Stimulated activated CD4-positive, alpha-beta T cell treated with anti-CD3 and anti-CD28 coated beads, Interleukin-4, amount 100 ng/mL, for 24 hours (primary cell): ENCODE measurements at places on chromosomes 3 and 15.

DNA sequence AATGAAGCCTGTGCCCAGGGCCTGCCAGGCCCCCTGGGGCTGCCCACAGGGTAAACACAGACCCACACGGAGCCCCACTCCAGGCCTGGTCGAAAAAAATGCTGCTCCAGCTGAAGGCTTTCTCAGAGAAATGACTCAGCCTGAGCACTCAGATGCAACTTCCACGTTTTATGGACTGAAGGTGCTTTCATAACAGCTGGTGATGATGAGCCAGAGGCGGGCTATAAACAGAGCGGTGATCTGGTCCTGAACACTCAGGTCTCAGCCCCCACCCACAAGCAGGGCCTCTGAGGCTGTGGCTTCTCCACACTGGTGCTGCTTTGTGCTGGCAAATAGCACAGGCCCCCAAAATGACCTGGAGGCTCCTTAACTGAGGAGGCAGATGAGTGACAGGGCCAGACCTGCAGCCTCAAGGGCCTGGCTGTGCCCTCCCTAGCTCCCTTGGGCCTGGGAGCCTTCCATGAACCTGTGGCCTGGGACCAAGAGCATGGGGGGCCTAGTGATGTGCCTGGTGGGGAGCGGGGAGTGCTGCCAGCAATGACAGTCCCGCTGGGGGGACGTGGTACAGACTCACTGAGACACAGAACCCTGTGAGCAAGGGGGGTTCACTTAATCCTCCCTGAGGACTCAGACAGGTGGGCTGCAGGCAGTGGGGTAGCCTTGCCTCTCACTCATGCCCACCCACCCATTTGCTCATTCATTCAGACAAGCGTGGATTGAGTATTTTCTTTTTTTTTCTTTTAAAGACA, 23.0 kb upstream of the FURIN start:
- DNase-seq, result peak; percentile 53

DNA sequence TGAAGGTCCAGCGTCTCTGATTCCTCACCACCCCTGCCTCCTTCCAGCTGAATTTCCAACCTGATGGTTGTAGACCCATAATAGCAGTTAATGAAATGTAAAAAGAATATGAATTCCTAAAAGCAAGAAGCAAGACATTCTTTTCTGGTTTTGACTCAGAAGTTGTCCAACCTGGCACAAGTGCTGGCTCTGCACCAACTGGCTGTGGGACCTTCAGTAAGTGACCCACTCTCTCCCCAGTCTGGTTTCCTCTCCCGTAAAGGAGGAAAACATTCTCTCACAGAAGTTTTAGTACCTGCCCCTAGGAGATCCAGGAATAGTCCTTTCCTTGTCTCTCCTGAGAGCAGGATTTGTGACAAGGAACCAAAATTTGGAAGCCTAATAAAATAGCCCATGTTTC, 236.9 kb upstream of the TRIM42 start:
- DNase-seq, result no peak

DNA sequence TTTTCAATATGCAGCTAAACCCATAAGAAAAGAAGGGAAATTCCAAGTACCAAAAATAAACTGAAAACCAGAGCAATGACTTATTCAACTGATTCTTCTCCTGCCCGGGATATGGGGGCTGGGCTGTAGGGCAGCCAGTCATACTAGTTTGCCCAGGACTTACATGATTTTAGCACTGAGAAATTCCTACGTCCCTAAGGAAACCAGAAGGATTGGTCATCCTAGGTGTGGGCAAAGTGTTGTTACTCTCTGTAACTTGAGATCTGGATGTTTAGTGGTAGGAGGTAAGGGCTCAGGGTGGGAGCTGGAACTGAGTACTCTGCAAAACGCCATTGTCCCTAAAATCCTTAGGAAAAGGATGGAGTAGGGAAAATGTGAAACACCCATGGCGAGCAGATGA, 1.2 kb upstream of the DAZL start:
- no peak for DNase-seq

DNA sequence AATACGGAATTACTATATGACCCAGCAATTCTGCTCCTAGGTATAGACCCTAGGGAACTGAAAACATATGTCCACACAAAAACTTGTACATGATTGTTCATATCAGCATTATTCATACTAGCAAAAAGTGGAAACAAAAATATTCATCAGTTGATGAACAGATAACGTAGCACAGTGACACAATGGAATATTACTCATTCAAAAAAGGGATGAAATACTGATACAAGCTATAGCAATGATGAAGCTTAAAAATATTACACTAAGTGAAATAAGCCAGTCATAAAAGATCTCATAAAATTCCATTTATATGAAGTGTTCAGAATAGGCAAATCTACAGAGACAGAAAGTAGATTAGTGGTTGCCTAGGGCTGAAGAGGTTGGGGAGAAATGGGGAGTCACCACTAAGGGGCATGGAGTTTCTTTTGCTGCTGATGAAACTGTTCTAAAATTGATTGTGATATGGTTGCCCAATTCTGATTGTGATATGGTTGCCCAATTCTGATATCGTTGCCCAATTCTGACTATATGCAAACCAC, 10.5 kb downstream of the C15orf61 start:
- no peak for DNase-seq

DNA sequence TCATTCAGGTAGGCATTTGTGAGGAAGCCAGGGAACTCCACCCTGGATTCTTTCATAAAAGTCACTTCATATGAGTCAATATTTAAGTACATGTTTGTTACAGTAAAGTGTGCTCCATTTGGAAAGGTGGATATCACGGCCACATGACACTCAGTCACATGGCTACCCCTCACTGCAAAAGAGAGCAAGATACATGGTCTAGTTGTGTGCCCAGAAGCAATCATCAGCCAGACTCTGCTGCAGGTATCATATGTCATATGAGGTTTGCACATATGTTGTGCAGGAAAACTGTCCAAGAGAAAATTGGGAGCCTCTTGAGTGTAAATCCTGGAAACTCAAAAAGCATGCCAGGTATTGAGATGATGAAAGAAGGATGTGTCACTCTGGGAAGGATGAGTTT, 55.0 kb upstream of the NMNAT3 start:
- DNase-seq, result no peak

DNA sequence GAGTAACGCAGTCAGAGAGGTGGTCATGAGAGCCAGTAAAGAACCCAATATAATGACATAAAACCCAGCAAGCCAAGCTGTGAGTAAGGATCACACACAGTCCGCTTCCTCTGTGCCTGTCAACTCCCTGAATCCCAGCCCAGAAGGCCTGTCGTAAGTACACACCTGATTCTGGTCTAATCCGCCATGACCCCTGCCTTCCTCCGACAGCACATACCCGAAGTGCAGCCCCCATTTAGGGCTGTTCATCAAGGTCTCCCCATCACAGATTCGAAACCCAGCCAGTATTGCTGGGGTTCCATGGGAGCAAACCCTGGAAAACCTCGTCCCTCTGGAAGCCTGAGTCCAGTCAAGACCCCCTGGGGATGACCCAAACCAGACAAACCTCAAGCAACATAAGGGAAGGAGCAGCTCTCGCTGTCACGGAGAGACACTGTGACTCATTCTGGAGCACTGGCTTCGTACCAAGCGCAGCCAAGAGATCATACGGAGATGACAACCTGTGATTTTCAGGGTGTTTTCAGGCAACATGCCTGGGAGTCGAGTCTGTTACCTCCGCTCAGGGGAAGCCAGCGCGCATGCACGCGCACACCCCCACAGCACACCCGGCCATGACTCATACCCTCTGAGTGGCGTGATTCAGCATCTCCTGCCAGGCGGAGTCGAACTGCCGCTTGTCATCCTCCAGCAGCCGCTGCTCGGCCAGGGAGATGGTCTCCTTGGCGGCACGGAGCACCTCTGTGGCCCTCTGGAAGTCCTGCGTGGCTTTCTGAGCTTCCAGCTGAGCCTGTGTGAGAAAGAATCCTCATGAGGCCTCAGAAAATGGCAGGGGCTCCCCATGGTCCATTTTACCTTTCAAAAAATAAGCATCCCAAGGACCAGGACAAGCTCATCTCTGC, 63.0 kb downstream of the SH3BP5 start:
- DNase-seq, result peak; percentile 91

DNA sequence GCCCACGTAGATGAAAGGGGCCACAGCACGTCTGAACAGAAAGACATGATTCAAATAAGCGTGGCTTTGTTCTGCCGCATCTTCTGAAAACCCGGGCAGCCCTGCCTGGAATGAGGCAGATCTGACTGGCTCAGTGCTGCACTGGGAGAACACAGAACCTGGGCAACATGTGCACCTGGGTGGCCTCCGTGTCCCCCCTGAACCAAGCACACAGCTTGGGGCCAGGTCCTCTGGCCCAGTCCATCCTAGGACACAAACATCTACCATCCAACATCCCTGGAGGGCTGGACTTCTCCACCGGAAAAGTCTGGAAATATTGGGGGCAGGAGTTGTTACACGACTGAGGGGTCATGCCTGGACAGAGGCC, 119.4 kb downstream of the ADAMTS17 start:
- no peak for DNase-seq

GRCh38 chr3:16089521-16089920, 85.0 kb upstream of the GALNT15 start:
- DNase-seq, result no peak

GRCh38 chr15:55649058-55649423, 60.9 kb upstream of the PYGO1 start:
- no peak for DNase-seq

GRCh38 chr3:100149713-100150415, 35.6 kb upstream of the FILIP1L start:
- no peak for DNase-seq

DNA sequence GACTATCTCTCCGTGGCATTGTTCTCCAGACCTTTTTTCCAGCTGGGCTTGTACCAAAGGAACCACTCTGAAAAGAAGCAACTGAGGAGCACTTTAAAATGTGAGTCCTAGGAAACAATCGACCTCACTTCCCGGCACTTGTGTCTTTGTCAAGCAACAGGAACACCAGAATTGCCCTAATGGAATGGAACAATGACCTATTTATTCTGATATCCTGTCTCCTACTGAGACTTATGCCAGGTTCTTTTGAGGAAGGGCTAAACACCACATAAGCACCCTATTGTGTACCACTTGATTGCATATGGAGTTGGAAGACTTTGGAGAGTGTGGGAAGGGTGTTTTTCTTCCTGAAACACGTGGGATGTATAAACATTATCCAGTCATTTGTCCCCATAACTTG, 56.8 kb upstream of the TGFBR2 start:
- no peak for DNase-seq

GRCh38 chr3:190558316-190558715, 44.4 kb downstream of the IL1RAP start:
- no peak for DNase-seq

GRCh38 chr3:90145094-90145860, 1037.9 kb downstream of the EPHA3 start:
- DNase-seq, result no peak

DNA sequence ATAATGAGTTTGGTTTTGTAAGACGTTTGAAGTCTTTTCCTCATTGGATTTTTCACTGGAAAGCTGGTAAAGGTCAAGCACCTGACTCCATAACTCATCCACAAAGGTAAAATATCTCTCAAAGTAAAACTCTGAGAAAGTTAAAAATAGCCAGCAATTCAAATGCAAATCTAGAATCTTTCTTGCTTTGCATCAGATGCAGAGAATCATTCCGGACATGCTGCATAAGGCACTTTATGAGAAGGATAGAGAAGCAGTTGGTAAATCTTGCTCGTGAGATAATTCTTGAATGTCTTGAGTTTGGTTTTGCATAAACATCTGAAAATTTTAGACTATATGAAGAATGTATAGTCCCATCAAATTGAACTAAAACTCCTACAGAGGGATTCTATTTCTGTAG, 9.1 kb downstream of the KCNMB2 start:
- DNase-seq, result no peak

GRCh38 chr3:14369675-14370669, 32.4 kb upstream of the SLC6A6 start:
- DNase-seq, result no peak

DNA sequence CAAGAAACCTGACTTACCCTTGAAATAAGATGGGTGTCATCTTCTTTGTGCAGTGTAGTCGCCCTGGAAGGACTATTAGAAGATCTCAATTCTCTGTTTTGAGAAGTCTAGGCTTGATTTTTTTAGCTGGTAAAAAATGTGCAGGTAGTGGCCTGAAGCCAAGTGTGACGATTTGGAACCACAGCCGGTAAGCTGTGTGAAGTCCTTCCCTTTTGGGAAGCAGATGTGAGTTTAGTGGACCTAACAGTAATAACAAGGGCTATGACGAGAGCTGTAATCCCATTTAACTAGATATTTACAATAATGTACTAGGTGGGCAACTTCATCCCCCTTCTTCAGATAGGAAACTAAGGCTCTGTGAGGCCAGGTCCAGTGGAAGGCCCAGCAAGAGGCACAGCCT, 81.7 kb upstream of the MYZAP start:
- no peak for DNase-seq

- DNase-seq, result no peak
Measured at GRCh38 chr3:124846189-124846588, 41.0 kb downstream of the ITGB5 start.

DNA sequence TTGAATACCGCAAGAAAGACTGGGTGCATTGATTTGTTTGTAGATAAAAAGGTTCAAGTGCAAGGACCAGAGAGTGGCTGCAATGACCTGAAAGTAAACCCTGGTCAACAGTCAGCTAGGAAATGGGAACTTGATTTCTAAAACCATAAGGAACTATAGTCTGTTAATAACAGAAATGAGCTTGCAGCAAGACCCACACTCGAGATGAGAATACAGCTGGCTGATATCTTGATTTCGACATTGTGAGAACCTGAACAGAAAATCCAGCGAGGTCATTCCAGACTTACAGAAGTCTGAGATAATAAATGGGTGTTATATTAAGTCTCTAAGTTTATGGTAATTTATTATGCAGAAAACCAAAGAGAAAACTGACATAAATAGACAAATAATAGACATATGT, 177.3 kb downstream of the NFKBIZ start:
- DNase-seq, result no peak

- no peak for DNase-seq
Measured at GRCh38 chr3:14920536-14920935, 26.8 kb upstream of the NR2C2 start.

GRCh38 chr3:16264174-16264707, 502 bp downstream of the DPH3 start:
- no peak for DNase-seq

- DNase-seq, result no peak
Measured at GRCh38 chr3:75886971-75887526, 101.7 kb upstream of the ZNF717 start.

DNA sequence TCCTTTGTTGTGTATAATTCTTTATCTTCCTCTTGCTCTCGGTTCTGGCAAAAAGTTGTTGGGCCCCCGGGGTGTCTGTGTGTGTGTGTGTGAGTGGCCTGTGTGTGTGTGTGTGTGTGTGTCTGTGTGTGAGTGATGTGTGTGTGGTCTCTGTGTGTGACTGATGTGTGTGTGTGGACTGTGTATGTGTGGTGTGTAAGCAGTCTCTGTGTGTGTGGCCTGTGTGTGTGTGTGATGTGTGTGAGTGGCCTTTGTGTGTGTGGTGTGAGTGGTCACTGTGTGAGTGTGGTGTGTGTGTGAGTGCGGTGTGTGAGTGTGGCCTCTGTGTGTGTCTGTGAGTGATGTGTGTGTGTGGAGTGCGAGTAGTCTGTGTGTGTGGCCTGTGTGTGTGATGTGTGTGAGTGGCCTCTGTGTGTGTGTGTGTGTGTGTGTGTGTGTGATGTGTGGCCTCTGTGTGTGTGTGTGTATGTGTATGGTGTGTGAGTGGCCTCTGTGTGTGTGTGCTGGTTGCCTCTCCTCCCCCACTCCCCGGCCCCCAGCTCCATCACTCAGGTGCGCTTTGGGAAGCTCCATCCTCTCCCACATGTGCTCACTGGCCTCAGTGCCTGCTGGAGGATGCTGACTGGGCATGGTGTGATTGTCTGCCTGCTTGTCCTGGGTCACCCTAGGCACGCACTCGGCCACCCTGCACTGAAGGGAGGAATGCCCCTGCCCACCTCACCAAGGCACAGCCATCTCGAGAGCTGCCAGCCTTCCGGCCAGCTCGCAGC, 8.8 kb downstream of the LINGO1 start:
- DNase-seq, result no peak

- DNase-seq, result no peak
Measured at GRCh38 chr3:128503164-128503651, 10.2 kb upstream of the GATA2 start.
